ENCODE measurements at places on chromosomes 7 and 10.

DNA sequence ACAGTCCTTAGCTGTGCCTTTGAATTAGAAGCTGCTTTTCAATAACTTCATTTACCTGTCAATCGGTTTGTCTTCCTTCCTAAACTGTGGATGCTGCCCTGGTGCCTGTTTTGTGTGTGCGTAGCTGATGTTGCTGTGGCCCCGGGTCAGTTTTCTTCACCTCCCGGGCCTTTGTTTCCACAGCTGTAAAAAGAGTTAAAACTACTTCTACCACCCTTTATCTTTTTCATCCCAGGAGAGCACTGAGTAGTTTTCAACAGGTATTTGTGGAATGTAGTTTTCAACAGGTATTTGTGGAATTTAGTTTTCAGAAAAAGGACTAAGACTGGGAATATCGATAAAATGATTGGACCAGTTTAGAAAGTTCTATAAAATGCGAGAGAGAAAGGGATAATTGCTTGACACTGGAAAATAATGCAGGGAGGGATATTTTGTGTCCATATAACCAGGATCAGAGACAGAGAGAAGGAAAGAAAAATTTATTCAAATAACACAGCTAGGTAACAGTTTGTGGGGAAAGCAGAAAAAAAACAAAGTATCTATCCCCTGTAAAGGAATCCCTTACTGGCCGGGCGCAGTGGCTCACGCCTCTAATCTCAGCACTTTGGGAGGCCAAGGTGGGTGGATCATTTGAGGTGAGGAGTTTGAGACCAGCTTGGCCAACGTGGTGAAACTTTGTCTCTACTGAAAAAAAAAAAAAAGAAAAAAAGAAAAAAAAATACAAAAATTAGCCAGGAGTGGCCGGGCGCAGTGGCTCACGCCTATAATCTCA is 15.9 kb upstream of the IGF2BP3 start:
- DNase-seq: no peak

DNA sequence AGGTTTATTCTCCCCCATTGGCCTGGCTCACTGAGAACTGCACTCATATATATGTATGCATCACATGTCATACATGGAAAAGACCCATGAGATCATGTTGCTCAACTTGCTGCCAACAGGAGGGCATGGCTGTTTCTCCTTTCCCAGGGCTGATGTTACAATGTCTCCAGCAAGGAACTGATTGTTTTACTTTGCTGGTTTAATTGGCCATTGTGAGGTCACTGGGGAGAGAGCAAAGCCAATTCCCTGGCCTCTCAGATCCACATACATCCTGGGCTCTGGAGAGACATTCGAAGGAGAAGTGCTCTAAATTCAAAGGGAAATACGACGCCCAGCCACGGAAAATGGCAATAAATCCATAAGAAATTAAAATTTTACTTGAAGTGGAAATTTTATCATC is 287.8 kb downstream of the WDR11 start:
- no peak for DNase-seq

- DNase-seq: no peak
Observed at GRCh38 chr7:14583518-14583917, 319.0 kb downstream of the DGKB start.

- DNase-seq: peak; percentile 91
Observed at GRCh38 chr10:14617852-14618251, 156.8 kb downstream of the FAM107B start.

GRCh38 chr10:49356944-49357343 is 38.9 kb downstream of the DRGX start:
- DNase-seq: no peak

DNA sequence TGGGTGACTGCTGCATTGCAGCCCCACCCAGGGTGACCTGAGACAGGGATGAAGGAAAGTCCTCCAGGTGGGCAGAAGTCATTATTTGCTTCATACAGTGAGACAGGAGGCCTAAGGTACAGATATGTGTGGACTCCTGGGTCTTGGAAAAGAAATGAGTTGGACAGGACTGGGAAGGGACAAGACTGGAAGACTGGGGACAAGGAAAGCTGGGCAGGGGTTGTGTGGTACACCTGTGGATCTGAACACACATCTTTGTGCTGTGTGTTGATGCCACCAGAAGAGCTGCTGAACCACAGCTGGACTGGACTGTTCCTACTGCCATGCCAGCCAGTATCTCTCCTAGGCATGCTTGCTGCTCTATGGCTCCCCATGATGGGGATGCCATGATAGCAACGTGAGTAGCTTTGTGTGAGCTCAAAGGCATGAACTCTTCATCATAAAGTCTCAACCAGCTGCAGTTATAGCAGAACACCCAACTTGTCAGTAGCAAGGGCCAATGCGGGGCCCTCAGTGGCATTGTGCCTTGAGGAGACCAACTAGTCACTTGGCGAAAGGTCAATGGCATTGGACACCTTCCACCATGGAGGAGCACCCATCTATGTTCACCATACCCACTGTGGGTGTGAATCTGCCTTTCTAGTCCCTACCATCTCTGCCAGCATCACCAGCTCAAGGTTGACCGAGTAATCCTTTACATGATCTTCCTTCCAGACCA is 76.0 kb upstream of the GRB10 start:
- DNase-seq: no peak

GRCh38 chr10:131848741-131849590 is 51.8 kb upstream of the PPP2R2D start:
- DNase-seq: no peak

DNA sequence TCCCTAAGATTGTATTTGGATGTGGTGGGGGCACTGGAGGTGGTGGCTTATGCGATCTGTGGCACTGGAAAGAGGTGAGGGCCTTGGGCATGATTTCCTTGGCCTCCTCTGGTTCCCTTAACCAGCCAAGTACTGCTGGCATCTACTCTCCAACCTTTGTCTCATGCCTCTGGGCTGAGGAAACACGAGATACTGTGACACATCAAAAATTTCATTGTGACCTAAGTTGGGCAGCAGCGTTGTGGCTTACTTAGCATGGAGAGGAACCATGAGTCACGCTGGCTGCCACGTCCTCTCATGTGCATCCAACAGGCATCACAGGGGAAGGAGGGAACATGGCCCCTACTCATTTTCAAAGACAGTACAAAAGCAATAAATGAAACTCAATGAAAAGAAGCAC is 29.7 kb upstream of the GSDME start:
- peak; percentile 91 for DNase-seq

DNA sequence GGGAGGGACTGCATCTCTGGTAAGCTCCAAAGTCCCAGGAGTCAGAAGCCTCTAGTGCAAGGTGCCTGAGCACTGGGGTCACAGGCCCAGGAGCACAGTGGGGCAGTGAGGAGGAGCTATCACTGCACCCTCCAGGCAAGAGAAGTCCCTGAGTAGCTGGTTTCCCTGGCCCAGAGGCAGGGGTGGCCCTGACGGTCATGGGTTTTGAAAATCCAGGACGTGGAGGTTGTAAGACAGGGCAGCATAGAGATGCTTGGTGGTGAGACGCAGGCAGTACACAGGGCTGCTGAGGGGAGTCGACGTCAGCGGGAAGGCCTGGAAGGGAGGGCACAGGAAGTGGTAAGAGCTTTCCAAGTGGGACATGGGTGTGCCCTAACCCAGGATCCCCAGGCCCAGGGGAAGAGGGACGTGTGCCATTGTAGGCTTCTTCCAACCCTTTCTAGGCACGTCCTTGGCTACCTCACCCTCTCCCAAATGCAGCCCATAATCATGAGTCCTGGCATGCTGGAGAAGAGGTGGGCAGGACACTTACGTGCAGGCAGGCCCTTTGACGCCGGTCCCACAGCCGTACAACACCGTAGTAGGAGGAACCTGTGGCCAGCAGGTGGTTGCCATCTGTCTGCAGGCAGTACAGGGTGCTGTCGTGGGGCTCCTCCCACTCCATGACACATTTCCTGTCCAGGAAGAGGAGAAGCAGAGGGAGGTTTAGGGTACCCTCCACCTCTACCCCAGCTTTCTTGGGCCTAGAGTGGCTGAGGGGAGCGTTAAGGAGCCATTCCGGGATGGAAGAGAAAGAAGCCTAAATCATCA is 23.2 kb downstream of the DPCD start:
- DNase-seq: no peak

GRCh38 chr7:36186359-36187121 is 33.5 kb downstream of the EEPD1 start:
- DNase-seq: no peak

GRCh38 chr7:137958470-137959431 is 43.1 kb downstream of the CREB3L2 start:
- peak; percentile 81 for DNase-seq

DNA sequence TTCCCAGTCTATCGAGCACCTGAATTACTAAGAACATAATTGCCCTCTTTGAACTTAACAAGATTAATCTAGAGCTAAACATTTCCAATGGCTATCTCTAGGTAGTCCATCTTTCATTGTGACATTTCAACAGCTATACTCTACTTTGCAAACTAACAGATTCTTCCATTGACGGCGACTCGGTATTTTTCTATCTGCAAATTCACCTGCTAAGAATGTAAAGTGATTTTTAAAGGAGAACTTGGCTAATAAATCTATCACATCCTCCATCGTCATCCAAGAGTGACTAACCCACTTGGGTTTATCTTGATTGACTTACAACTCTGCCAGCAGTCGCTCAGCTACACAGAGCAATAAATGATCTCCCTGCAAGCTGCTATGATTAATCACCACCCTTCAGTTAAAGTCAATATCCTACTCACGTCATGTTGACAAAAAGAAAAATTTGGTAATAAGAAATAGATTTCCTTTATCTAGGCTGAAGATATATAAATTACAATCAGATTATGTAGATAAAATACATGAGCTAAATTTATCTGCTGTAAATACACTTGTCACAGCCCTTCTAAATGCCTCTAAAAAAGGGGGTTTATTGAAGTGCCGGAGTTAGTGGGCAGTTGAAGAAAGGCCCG is 99.5 kb downstream of the SFMBT2 start:
- DNase-seq: no peak

- no peak for DNase-seq
Observed at GRCh38 chr7:2022021-2022409, 210.7 kb downstream of the MAD1L1 start.

DNA sequence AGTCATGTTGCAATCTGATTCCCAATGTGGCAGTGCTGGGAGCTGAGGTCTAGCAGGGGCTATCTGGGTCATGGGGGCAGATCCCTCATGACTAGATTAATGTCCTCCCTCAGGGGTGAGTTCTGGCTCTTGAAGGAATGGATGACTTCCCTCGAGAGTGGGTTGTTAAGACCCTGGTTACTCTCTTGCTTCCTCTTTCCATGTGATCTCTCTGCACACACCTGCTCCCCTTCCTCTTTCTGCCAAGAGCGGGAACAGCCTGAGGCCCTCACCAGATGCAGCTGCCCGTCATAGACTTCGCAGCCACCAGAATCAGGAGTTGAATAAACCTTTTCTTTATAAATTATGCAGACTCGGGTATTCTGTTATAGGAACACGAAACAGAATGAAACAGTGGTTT is 37.8 kb downstream of the SFMBT2 start:
- no peak for DNase-seq

DNA sequence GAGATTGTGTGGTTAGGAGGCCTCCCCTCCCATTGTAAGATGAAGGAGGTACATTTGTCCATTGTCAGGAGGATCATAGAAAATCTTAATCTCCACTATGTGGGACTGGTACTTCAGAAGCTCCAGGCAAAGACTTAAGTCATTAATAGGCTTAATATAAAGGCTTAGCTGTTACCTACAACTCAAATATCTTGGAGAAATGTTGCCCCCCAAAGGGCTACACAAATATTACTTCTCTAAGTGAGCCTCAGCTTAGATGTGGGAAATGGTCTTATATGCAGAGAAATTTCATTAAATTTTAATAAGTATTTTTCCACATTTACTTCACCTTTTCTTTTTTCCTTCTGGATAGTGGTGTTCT is 27.2 kb downstream of the TAS2R41 start:
- DNase-seq: no peak

- DNase-seq: no peak
Observed at GRCh38 chr7:140678816-140679130, 6.0 kb downstream of the ADCK2 start.

DNA sequence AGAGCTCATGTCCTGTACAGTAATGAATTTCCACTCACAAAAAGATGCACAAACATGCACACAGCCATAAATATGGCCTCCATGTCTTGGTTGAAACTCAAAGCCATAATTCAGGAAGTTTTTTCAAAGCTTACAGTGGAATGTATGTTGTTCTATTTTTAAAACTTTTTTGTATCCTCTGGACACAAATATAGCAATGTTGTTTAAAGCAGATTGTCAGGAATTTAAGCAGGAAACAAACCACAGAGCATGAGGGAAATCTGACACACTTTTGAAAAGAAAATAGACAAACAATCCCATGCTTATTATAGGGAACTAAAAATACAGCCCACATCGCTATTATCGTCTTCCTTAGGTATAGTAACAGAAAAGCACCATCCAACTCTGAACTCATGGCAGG is 21.5 kb downstream of the LRRN3 start:
- no peak for DNase-seq

GRCh38 chr7:157621131-157621681 is 284.4 kb downstream of the DNAJB6 start:
- DNase-seq: no peak

- peak; percentile 14 for DNase-seq
Observed at GRCh38 chr7:15720849-15721471, 34.5 kb upstream of the MEOX2 start.

DNA sequence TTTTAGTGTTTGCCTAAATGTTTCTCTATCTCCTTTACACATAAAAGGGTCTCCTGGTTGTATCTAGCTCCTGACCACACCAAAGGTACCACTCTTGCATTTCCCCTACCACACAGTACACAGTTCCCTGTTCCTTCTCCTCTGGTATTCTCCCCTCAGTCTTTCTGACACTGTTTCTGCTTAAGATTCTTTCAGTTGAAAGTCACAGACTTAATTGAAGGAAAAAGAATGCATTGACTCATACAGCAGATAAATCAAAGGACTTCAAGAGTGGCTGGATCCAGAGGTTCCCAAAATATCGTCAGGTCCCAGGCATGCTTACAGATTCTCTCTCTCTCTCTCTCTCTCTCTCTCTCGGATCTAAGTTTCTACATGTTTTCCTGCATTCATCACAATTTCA is 185.6 kb upstream of the LRGUK start:
- DNase-seq: no peak

DNA sequence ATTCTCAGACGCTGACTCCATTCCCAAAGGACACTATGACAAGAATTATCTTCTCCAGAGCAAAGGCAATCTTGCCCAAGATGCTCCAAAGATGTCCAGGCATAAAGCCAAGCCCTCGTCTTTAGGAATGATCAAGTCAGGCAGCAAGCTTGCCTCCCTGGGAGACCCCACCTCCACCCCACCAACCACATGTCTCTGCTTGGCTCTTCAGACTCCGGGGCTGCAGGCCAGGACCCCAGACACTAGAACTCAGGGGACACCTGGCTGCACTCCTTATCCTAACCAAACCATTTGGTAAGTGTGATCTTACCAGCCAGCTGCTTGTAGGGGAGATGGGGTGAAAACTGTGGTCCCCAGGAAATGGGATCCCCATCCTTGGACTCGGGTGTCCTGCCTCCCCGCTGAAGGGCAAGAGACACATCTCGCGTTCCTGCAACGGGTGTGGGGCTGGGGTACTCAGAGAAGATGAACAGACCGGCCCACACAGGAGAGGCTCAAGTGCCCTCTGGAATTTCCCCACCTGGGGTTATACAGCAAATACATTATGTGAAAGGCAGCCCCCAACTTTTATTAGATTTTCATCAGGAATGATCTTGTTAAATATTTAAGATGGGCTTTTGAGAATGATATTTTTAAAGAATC is 55.7 kb downstream of the INSIG1 start:
- DNase-seq: no peak

GRCh38 chr10:22436526-22436892 is 91.2 kb downstream of the SPAG6 start:
- no peak for DNase-seq
